ENCODE measurements at places on chromosomes 6 and 20. TPM values are rescaled to one million over a fixed set of nuclear protein-coding genes. Genes with fewer than 3 reads are reported as not detected.
A peak's percentile ranks its signal among the peaks of the same experiment; 100 is the strongest.

DNA sequence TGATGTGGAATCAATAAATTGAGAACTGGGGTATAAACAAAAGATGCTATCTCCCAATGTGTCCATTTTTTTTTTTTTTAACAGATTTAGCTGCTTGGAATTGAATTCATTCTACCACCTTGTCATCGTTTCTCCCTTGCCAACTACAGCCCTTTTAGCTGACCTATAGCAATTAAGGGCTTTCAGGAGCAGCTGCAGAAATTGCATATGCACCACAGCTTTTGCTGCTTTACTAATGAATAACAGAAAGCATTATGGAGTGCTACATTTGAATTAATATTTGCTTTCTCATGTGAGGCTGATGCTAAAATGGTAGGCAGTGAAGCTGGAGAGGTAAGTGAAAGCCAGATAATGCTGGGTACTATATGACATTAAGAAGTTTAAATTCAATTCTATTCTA, 5.7 kb downstream of the SESN1 start:
- no peak for DNase-seq
- peaks cover 5% of the 10 kb centered on the region for H3K36me3 ChIP-seq
- H3K4me3 ChIP-seq, result no peak overlapping the region
- peaks cover 4% of the 10 kb centered on the region for H3K27me3 ChIP-seq

DNA sequence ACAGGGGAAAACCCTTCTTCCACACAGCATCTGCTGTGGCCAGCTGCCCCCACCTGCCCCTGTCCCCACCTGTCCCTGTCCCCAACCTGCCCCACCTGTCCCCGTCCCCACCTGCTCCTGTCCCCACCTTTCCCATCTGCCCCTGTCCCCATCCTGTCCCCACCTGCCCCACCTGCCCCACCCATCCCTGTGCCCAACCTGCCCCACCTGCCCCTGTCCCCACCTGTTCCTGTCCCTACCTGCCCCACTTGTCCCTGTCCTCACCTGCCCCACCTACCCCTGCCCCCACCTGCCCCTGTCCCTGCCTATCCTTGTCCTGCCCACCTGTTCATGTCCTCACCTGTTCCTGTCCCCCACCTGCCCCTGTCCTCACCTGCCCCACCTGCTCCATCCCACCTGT, 6.4 kb upstream of the MYT1 start:
- H3K4me1 ChIP-seq, result no peaks in the 10 kb centered on the region
- no peak for DNase-seq
- peaks cover 8% of the 10 kb centered on the region for H3K27me3 ChIP-seq
- H3K27ac ChIP-seq, result no peak overlapping the region
- no peak overlapping the region for H3K4me3 ChIP-seq

- no peak overlapping the region for H3K4me3 ChIP-seq
- H3K36me3 ChIP-seq, result no peaks in the 10 kb centered on the region
- no peaks in the 10 kb centered on the region for H3K4me1 ChIP-seq
- H3K27ac ChIP-seq, result no peak overlapping the region
- H3K27me3 ChIP-seq, result peaks cover 3% of the 10 kb centered on the region
- DNase-seq, result no peak
Observed at GRCh38 chr20:56157530-56158203, 90.9 kb upstream of the MC3R start.

- peaks cover 13% of the 10 kb centered on the region for H3K27me3 ChIP-seq
- peaks cover 10% of the 10 kb centered on the region for H3K4me1 ChIP-seq
- peak within 1 kb of the TSS; percentile 96 for H3K27ac ChIP-seq
- DNase-seq, result peak; percentile 96
Observed at GRCh38 chr20:34558320-34559218, at the start of gene MAP1LC3A. MAP1LC3A (plus strand) TSS chr20:34558718; CDS start chr20:34558869, 151 bp downstream.

DNA sequence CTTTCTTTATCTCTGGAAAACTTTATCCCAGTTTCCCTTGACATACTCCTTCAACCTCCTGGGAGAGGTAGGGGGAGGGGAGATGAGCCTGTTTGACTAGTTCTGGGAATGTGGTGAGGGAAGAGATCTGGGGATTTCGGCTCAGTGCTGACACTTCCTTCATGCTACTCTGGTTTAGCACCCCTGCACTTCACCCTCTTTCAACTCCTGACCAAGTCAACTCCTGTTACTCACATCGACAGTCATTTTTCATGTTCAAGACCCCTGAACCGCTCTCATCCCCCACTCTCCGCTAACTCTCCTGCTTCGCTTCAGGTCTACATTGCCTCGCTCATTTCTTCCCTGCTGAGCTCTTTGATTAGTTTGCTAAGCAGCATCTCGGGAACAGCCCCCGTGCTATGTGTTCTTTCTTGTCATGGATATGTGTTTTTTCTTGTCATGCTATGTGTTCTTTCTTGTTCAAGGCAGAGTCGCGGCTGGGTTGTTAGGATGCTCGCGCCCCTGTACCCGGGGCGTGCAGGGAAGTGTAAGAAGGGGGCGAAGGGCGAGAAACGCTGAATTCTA, 16.6 kb upstream of the TRIM27 start:
- DNase-seq, result peak; percentile 30
- peak overlapping the region; percentile 93 for H3K4me3 ChIP-seq
- H3K27me3 ChIP-seq, result peaks cover 27% of the 10 kb centered on the region
- H3K4me1 ChIP-seq, result peaks cover 53% of the 10 kb centered on the region

GRCh38 chr6:158293122-158293521, 19.1 kb upstream of the TULP4 start:
- peak overlapping the region; percentile 42 for H3K27ac ChIP-seq
- no peaks in the 10 kb centered on the region for H3K27me3 ChIP-seq
- peaks cover 21% of the 10 kb centered on the region for H3K36me3 ChIP-seq
- H3K4me1 ChIP-seq, result peaks cover 36% of the 10 kb centered on the region

GRCh38 chr6:150723857-150724256, 124.2 kb downstream of the PLEKHG1 start:
- H3K36me3 ChIP-seq, result no peaks in the 10 kb centered on the region
- peaks cover 2% of the 10 kb centered on the region for H3K27me3 ChIP-seq

GRCh38 chr6:33824461-33825154, 20.8 kb upstream of the MLN start:
- no peaks in the 10 kb centered on the region for H3K36me3 ChIP-seq

DNA sequence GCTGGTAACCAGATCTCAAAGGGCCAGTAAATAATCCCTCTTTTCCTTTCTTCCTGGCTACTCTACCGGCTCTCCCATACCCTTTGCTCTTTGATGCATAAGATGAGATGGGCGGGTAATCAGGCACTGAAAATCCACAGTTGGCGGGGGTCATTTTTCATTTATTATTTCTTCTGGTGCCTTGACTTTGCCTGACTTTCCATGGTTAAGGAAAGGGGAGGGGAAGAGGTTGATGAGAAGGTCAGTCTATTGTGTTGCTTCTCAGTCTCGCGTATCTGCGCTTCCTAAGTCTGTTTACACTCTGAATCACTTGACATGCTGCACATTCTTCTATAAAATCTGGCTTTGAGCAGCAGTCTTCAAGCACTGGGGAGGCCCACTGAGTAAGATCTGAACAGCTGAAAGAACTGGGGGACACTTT, 121.1 kb upstream of the HDGFL1 start:
- no peak overlapping the region for H3K27ac ChIP-seq
- H3K4me1 ChIP-seq, result no peaks in the 10 kb centered on the region
- DNase-seq, result no peak
- H3K36me3 ChIP-seq, result no peaks in the 10 kb centered on the region
- H3K4me3 ChIP-seq, result no peak overlapping the region
- no peaks in the 10 kb centered on the region for H3K27me3 ChIP-seq

- no peaks in the 10 kb centered on the region for H3K36me3 ChIP-seq
- no peak overlapping the region for H3K27ac ChIP-seq
- H3K4me1 ChIP-seq, result no peaks in the 10 kb centered on the region
- no peak overlapping the region for H3K4me3 ChIP-seq
- DNase-seq, result no peak
- H3K27me3 ChIP-seq, result no peaks in the 10 kb centered on the region
Observed at GRCh38 chr6:71194724-71195123, 93.9 kb upstream of the OGFRL1 start.

GRCh38 chr6:51585264-51585663, 502.1 kb downstream of the PKHD1 start:
- H3K36me3 ChIP-seq, result peaks cover 7% of the 10 kb centered on the region
- DNase-seq, result no peak

GRCh38 chr6:38517005-38517404, 122.7 kb downstream of the BTBD9 start:
- H3K36me3 ChIP-seq, result no peaks in the 10 kb centered on the region
- H3K27ac ChIP-seq, result no peak overlapping the region
- no peak for DNase-seq
- H3K27me3 ChIP-seq, result no peaks in the 10 kb centered on the region
- H3K4me1 ChIP-seq, result peaks cover 6% of the 10 kb centered on the region
- no peak overlapping the region for H3K4me3 ChIP-seq

RAET1L gene
- polyA plus RNA-seq, result not detected

TMEM151B gene
- polyA plus RNA-seq, result not detected

CLPSL1 gene
- not detected for polyA plus RNA-seq

MEP1A gene
- not detected for polyA plus RNA-seq

TRIM40 gene
- not detected for polyA plus RNA-seq

TUBB1 gene
- polyA plus RNA-seq, result 22.5 TPM

HCK gene
- 8.8 TPM for polyA plus RNA-seq

PBOV1 gene
- not detected for polyA plus RNA-seq
